ENCODE measurements at places on chromosomes 6 and 20. TPM values are rescaled to one million over a fixed set of nuclear protein-coding genes. Genes with fewer than 3 reads are reported as not detected.

Gene HCRTR2
- total RNA-seq, result not detected

Gene TPX2
- 115 TPM for total RNA-seq

Gene PHACTR1
- total RNA-seq, result 0.06 TPM

Gene PABPC1L
- total RNA-seq, result 17.2 TPM

Gene TUBB1
- not detected for total RNA-seq

Gene SLC35D3
- not detected for total RNA-seq

Gene KIAA1755
- 0.13 TPM for total RNA-seq

Gene EDN1
- 57.2 TPM for total RNA-seq

Gene SLC22A3
- total RNA-seq, result 44.9 TPM

Gene PKIG
- total RNA-seq, result 31.3 TPM

Gene ANKRD66
- total RNA-seq, result not detected

Gene NR2E1
- total RNA-seq, result 0.09 TPM

Gene ARMC12
- 0.44 TPM for total RNA-seq

Gene PNLDC1
- not detected for total RNA-seq

Gene SLC23A2
- 16.1 TPM for total RNA-seq

Gene RBM24
- 10.3 TPM for total RNA-seq

Data from A549 treated with ZK216348 at 1 μM for 4 hours (cell line).